ENCODE measurements at places on chromosomes 4 and X. TPM values are rescaled to one million over a fixed set of nuclear protein-coding genes. Genes with fewer than 3 reads are reported as not detected.

The C4orf50 gene
- total RNA-seq, result not detected

- peaks cover 39% of the 10 kb centered on the region for H3K4me1 ChIP-seq
- no peaks in the 10 kb centered on the region for H3K27me3 ChIP-seq
- no peak for DNase-seq
- H3K4me3 ChIP-seq, result peak overlapping the region; percentile 93
- H3K36me3 ChIP-seq, result peaks cover 3% of the 10 kb centered on the region
- peak overlapping the region; percentile 97 for H3K27ac ChIP-seq
Measured at GRCh38 chr4:26584725-26585124, 841 bp downstream of the TBC1D19 start.

DNA sequence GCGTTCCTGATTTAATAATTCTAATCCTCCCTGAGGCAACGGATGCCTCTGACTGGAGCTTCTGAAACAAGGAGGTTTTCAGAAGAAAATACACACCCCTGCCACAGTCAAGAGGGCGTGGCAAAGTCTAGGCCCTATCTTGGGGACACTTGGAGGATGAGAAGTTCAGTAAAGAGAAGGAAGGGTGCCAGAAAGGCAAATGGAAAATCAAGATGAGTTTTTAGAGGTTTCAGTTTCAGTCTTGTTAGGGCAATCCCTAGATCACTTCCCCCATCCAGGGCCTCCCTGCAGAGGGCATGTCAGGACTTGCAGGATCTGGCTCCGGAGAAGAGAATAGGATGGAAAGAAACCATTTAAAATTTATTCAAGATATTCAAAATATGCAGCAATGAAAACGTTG, 28.5 kb upstream of the FGF2 start:
- H3K4me3 ChIP-seq, result peak overlapping the region; percentile 63
- no peaks in the 10 kb centered on the region for H3K27me3 ChIP-seq
- H3K4me1 ChIP-seq, result peaks cover 31% of the 10 kb centered on the region

GRCh38 chr4:186228514-186228894, 1.2 kb downstream of the KLKB1 start:
- H3K27ac ChIP-seq, result no peak overlapping the region
- peaks cover 6% of the 10 kb centered on the region for H3K36me3 ChIP-seq
- peaks cover 17% of the 10 kb centered on the region for H3K4me1 ChIP-seq
- no peak for DNase-seq
- H3K27me3 ChIP-seq, result no peaks in the 10 kb centered on the region

The HERC6 gene
- 1.0 TPM for total RNA-seq

GRCh38 chr4:165627128-165627527, 245.9 kb upstream of the TLL1 start:
- H3K27me3 ChIP-seq, result no peaks in the 10 kb centered on the region
- no peaks in the 10 kb centered on the region for H3K36me3 ChIP-seq
- H3K27ac ChIP-seq, result no peak overlapping the region
- no peak overlapping the region for H3K4me3 ChIP-seq

The AFM gene
- not detected for total RNA-seq

The IQCM gene
- total RNA-seq, result not detected

The AP1AR gene
- total RNA-seq, result 15.0 TPM

- H3K4me1 ChIP-seq, result peaks cover 5% of the 10 kb centered on the region
- DNase-seq, result no peak
- no peaks in the 10 kb centered on the region for H3K27me3 ChIP-seq
- no peak overlapping the region for H3K27ac ChIP-seq
Measured at GRCh38 chrX:74179071-74179470, 124.9 kb upstream of the ZCCHC13 start.

DNA sequence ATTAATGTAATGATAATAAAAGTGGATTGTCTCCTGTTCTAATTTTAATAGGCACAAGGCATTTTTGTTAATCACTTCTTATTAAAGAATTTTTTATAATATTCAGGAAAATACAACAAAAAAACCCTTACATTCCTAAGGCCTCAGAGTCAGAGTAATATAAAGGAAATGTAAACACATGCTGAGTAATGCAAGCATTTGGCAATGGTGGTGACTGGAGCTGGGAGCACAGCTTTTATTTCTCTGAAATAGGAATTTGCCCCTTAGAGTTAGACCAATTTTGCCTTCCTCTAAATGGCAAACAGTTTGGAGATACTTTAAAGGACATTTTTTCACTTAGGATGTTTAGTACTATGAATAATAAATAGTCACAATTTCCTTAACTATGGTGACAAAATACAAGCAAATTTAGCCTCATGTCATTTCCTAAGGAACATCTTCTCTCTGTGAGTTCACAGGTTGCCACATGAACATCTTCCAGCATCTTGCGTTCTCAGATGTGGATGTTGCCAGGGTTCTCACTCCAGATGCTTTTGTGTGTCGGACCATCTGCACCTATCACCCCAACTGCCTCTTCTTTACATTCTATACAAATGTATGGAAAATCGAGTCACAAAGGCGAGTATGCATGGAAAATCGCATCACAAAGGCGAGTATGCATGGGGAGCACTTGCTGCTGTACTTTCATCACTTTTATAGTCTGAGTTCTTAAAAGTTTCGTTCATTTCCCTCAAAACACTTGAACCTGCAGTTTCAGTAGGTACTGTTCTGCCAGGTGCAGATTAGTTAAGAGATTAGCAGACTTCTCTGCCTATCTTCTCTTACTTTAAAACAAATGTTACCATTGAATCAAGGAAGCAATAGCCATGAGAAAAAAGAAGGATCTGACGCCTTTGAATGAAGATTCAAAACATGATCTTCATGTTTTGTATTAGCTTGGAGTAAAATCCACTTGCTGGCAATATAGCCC, 15.9 kb upstream of the F11 start:
- peaks cover 13% of the 10 kb centered on the region for H3K36me3 ChIP-seq
- peaks cover 3% of the 10 kb centered on the region for H3K4me1 ChIP-seq
- no peak overlapping the region for H3K27ac ChIP-seq
- no peak overlapping the region for H3K4me3 ChIP-seq
- peaks cover 6% of the 10 kb centered on the region for H3K27me3 ChIP-seq
- DNase-seq, result no peak

GRCh38 chrX:109954333-109954732, 48.6 kb upstream of the TMEM164 start:
- no peak for DNase-seq
- H3K27ac ChIP-seq, result no peak overlapping the region
- no peak overlapping the region for H3K4me3 ChIP-seq
- peaks cover 3% of the 10 kb centered on the region for H3K27me3 ChIP-seq

- H3K27ac ChIP-seq, result no peak overlapping the region
- H3K4me1 ChIP-seq, result peaks cover 6% of the 10 kb centered on the region
- H3K36me3 ChIP-seq, result no peaks in the 10 kb centered on the region
- H3K27me3 ChIP-seq, result peaks cover 31% of the 10 kb centered on the region
- H3K4me3 ChIP-seq, result no peak overlapping the region
Measured at GRCh38 chrX:111098874-111099273, 2.9 kb downstream of the PAK3 start.

GRCh38 chrX:41561045-41561444, 113.9 kb downstream of the NYX start:
- no peaks in the 10 kb centered on the region for H3K27me3 ChIP-seq
- H3K36me3 ChIP-seq, result peaks cover 6% of the 10 kb centered on the region
- no peak overlapping the region for H3K4me3 ChIP-seq

The EXOC1L gene
- not detected for total RNA-seq

GRCh38 chrX:5681159-5681558, 547.5 kb downstream of the NLGN4X start:
- no peak for DNase-seq
- no peaks in the 10 kb centered on the region for H3K27me3 ChIP-seq
- H3K4me3 ChIP-seq, result no peak overlapping the region
- H3K36me3 ChIP-seq, result no peaks in the 10 kb centered on the region
- H3K27ac ChIP-seq, result no peak overlapping the region
- H3K4me1 ChIP-seq, result no peaks in the 10 kb centered on the region

DNA sequence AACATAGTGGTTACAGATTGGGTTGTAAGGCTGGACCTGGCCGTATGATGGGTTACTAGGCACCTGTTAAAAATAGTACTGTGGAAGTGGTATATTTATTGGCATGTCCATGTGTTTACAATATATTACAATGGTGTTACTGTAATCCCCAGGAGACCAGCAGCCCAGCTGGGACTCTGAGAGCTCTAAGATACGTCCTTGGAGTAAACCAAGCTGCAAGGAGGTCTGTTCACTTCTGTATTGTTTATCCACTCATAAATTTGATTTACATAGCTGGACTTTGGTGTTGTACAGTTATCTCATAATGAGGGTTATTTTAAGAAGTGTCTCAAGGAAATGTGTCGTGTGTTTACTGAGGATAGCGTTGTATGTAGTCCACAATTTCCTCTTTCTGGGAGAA, 93.8 kb downstream of the TBL1X start:
- H3K27ac ChIP-seq, result no peak overlapping the region
- H3K4me3 ChIP-seq, result no peak overlapping the region
- H3K36me3 ChIP-seq, result peaks cover 2% of the 10 kb centered on the region
- peaks cover 22% of the 10 kb centered on the region for H3K4me1 ChIP-seq
- DNase-seq, result no peak
- no peaks in the 10 kb centered on the region for H3K27me3 ChIP-seq

DNA sequence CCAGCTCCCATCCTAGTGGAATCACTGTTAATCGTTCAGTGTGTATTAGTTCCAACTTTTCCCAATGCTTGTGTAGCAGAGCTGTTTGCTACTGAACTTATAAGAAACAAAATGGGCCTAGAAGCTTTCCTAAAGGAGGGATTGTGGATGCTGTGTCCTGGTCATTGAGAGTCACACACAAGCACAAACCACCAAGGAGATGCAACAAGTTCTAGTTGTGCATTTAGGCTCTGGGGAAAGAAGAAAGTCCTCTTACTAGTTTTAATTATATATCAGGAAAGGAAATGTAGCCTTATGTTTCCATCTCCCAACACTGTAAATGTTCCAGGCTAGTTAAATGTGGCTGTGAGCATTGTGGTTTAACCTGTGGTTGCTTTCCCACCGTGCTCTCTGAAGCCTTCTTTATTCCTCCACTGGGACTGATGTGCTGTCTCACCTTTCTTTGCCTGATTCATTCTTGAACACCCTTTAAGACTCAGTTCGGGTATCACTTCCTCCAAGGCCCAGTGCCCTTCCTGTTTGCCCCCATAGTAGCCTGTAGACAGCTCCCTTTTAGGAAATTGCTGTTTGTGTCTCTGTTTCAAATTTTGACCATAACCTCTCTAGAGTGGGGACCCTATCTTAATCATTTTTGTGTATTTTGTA, 34.3 kb downstream of the ATP10D start:
- peaks cover 41% of the 10 kb centered on the region for H3K4me1 ChIP-seq
- no peaks in the 10 kb centered on the region for H3K27me3 ChIP-seq
- H3K27ac ChIP-seq, result peak overlapping the region; percentile 24
- H3K36me3 ChIP-seq, result peaks cover 15% of the 10 kb centered on the region
- no peak for DNase-seq

- H3K36me3 ChIP-seq, result no peaks in the 10 kb centered on the region
- DNase-seq, result no peak
- H3K27me3 ChIP-seq, result peaks cover 58% of the 10 kb centered on the region
- H3K4me1 ChIP-seq, result peaks cover 10% of the 10 kb centered on the region
- H3K4me3 ChIP-seq, result no peak overlapping the region
Measured at GRCh38 chr4:44446191-44446590, 2.4 kb downstream of the KCTD8 start.

GRCh38 chrX:2799369-2799768, 29.4 kb upstream of the GYG2 start:
- no peaks in the 10 kb centered on the region for H3K36me3 ChIP-seq
- peaks cover 14% of the 10 kb centered on the region for H3K4me1 ChIP-seq
- H3K4me3 ChIP-seq, result no peak overlapping the region
- DNase-seq, result no peak
- no peaks in the 10 kb centered on the region for H3K27me3 ChIP-seq

DNA sequence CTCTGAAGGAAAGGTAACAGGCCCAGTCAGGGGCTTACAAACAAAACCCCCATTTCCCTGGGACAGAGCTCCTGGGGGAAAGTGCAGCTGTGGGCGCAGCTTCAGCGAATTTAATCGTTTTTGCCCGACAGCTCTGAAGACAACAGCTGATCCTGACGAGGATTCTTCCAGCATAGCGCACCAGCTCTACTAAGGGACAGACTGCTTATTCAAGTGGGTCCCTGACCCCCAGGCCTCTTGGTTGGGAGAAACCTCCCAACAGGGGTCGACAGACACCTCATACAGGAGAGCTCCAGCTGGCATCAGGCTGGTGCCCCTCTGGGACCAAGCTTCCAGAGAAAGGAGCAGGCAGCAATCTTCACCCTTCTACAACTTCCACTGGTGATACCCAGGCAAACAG, 486.7 kb downstream of the PRR32 start:
- peak; percentile 52 for DNase-seq
- H3K4me1 ChIP-seq, result no peaks in the 10 kb centered on the region
- H3K36me3 ChIP-seq, result no peaks in the 10 kb centered on the region
- H3K27ac ChIP-seq, result no peak overlapping the region

DNA sequence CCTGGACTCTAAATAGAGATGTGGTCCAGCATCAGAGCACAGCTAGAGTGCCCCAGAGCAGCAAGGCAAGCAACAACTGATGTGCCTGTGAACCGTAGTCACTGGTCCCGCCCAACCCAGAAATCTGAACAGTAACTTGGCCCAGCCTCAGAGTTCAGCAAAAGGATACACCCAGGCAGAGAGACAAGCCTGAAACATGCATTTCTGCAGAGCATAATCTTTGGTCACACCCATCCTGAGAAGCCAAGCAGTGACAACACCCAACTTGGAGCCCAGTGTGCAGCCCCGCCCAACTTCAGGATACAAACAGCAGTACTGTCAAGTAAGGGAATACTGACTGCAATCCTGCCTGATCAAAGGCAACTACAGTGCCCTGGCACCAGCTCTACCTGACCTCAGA, 78.9 kb downstream of the CCDC160 start:
- H3K27me3 ChIP-seq, result no peaks in the 10 kb centered on the region
- H3K36me3 ChIP-seq, result peaks cover 8% of the 10 kb centered on the region
- H3K4me3 ChIP-seq, result no peak overlapping the region
- H3K4me1 ChIP-seq, result no peaks in the 10 kb centered on the region

GRCh38 chrX:67545036-67545821, 1.4 kb downstream of the AR start:
- no peaks in the 10 kb centered on the region for H3K36me3 ChIP-seq
- H3K27ac ChIP-seq, result peak overlapping the region; percentile 57
- H3K27me3 ChIP-seq, result no peaks in the 10 kb centered on the region

DNA sequence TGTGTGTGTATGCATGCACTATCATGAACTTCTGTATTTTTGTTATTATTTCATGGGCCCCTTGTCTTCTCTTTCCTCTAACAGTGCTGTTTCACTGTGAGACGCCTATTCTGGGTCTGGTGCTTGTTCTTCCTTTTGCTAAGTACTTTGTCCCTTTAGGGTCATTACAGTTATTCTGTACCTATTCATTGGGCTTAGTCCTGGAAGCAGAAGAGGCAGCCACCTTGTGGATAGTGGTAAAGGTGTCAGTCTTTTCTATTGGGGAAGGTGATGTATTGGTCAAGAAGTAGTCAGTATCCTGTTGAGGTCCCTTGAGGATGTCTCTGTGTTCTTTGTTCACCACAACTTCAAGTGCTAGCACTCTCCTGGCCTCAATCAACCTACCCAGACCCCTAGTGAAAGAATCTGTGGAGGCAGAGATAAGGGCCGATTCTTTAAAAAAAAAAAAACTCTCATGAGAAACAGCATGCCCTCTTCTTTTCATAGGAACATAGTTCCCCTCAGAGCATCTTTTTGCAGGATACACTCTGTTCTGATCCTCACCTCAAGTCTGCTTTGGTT, 593.8 kb downstream of the SPRY1 start:
- H3K4me1 ChIP-seq, result peaks cover 23% of the 10 kb centered on the region
- H3K4me3 ChIP-seq, result no peak overlapping the region
- no peak overlapping the region for H3K27ac ChIP-seq
- no peak for DNase-seq
- peaks cover 2% of the 10 kb centered on the region for H3K36me3 ChIP-seq
- H3K27me3 ChIP-seq, result no peaks in the 10 kb centered on the region

Measured in chondrocyte (in vitro differentiated cells).